ENCODE measurements at places on chromosomes 13 and 19.

DNA sequence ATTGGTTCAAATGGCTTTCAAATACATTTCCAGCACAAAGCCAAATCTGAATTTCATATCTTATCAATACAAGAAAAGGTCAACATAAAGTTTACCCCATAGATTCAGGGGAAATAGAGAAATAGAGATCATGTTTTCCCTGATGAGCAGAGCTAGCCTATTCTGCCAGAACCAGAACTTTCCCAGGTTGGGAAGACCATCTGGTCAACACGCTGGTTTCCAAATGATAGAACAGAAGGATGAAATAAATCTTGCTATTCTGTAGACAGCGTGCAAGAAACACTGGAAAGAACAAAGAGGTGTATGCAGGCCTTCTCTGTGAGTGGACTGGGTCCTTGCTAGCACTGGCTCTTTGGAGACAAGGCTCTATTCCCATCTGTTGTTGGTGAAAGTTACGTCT is 350.6 kb downstream of the NDFIP2 start:
- no peak for DNase-seq

DNA sequence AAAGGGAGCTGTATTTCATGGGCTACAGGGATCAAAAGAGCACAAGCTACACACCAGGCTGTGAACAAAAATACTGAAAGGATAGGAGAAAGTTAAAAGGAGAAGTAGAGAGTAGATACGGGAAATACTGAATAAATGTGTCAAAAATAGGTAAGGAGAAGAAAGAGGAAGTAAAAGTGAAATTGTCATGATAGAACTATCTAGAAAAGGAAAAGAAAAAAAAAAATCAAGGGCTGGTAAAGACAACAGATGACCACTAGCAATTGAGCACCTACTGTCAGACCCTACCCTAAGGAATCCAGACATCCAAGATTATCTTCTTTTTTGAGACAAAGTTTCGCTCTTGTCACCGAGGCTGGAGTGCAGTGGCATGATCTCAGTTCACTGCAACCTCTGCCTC is 4.8 kb downstream of the RUBCNL start:
- DNase-seq: no peak

GRCh38 chr19:5395556-5395955 is 54.9 kb upstream of the PTPRS start:
- no peak for DNase-seq

- DNase-seq: no peak
Measured at GRCh38 chr13:76148926-76149325, 512.8 kb downstream of the LMO7 start.

DNA sequence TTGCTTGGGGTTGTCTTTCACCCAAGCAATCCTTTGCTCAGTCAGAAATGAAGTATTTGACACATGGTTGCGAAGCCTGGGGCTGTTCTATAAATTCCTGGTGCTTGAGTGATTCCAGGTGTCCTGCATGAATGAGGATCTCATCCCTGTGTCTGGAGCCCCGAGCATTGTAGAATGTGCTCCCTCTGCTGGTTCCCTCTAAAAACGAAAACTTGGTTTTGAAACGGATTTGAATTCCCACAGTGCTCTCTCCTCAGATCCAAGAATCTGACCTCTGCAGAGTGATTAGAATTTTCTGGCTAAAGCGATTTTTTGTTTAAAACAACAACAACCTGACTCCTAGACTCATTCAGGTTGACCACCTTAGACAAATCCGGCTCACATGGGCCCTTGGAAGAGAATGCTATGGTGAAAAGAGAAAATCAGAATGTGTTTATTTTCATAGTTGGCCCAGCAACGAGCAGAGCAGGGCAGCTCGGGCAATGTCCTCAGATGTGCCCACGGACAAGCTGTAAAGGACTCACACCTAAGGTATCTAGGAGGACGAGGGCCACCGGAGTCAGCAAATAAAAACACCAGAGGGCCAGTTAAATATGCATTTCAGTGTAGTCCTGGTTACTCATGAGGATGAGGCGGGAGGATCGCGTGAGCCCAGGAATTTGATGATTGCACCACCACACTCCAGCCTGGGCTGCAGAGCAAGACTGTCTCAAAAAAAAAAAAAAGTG is 8.7 kb upstream of the ATP12A start:
- peak; percentile 23 for DNase-seq

DNA sequence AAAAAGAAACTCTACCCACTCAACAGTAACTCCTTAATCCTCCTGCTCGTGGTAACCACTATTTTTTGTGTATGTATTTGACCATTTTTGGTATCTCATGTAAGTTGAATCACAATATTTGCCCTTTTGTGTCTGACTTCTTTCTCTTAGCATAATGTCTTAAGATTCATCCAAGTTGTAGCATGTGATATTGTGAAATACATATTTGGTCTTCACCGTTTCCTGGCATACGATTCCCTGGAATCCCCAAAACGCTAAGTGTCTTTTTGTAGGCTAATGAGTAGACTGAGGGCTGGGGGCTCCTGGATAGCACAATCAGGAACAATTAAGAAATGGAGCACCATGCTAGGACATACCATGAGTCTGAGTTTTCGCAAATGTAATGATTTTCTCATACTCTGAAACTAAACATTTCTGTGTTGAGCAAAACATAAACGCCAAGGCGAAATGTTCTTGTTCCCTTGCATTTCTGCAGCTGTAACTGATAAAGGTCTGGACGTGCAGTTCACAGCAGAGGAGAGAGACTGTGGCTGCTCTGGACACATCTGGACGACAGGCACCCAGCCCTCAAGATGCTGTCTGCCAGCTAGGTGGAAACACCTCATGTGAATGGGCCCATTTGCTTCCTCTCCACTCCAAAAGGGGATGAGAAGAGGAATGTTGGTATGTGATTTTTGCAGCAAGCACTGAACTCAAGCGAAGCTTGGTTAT is 38.4 kb downstream of the BRD4 start:
- DNase-seq: no peak

DNA sequence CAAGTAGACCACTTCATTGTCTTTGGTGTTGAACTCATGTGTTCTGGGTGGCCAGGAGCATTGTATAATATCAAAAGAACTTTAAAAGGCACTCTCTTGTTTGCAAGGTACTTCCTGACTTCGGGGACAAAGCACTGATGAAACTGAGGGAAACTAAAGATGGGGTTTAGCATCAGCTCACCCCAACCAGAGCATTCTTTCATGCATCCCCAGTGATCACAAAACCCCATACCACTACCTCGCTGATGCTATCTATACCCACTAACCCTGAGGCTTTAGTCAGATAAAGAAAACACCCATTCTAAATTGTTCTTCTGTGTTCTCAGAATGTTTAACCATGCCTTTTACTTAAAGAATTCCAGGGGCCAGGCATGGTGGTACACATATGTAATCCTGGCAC is 94.5 kb upstream of the DOCK9 start:
- no peak for DNase-seq

DNA sequence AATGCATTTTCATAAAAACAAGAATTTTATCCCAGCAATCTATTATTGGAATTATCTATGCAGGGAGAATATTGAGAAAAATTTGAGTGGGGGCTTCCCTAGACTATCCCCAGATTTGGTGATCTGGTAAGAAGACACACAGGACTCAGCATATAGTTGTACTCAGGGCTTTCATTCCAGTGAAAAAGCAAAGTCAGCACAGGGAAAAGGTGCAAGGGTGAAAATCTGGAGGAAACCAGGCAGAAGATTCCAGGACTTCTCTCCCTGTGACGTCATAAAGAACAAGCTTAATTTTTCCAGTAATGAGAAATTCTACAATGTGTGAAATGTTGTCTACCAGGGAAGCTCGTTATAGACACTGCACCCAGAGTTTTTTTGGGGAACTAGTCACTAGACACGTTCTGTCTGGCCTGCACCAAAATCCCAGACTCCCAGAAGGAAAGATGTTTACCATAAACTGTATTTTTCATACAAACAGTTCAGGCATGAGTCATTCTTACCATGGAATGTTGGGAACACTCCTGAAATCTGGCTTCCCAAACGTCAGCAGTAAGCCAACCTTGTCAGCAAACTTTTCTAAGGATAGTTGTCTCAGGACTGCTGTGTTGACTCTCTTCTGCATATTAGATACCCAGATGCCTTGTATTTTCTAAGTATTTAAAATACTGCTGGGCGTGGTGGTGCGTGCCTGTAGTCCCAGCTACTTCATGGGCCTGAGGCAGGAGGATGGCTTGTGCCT is 107.4 kb downstream of the DNAJC3 start:
- DNase-seq: no peak

DNA sequence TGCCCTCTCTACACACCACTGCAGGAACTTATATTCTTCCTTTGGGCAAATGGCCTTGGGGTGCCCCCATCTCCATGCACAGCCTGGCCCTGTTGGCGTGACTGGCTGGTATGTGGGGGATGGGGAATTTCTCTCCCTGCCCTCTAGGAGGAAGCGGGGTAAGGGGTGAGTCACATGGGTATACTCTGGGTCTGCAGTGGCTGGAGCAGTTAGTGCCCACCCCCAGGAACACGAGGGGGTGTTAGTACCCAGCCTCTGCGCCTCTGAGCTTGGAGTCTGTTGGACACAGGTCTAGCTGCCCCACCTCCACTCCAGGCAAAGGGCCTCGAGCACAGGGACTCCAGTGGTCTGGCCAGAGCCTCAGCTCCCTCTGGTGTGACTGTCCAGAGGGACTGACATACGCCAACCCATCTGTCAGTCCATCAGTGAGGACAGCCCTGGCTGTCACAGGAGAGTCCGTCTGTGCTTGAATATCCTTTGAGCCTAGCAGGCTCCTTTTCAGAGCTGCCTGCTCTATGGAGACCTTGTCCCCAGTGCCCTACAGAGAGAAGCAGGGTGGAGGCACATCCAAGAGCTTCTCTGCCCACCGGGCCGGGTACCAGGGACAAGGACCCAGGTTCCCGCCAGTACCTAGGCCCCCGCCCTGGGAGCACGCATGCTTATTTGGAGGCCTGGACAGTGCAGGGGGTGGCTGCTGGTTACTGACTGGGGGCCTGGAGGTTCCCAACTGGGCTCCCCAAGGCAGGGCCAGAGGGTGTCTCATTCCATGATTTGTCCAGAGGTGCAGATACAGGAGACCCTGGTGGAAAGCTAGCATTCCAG is 66.6 kb downstream of the CHST8 start:
- no peak for DNase-seq

- peak; percentile 76 for DNase-seq
Measured at GRCh38 chr19:29277102-29277501, 64.2 kb upstream of the UQCRFS1 start.

DNA sequence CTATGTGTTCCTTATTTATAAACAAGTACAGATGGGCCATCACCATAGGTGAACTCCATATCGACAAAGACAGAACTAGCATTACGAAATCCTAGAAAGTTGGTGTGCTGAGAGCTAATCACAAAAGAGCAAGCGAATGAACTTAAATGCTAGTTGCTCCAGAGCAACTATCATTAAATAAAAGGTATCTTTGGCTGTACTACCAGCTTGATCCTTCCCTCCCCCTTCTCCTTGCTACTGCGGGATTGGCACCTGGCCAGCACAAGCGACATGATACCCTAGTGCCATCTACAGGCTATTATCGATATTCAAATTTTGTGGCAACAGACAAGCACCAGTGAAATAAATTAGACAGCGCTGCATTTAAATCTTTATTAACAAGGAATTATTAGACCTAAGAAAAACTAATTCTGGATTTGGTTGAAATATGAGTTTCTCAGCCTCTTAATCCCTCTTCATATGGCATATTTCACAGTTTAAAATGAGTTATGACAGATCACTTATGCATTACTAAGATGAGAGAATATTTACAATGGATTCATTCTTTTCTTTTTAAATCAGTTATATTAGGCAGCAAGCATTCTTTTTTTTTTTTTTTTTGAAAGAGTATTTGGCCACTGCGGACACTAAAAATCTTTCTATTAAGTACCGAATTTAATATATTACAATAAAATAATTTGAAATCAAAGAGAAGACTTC is 5.8 kb downstream of the PCDH9 start:
- DNase-seq: peak; percentile 48

DNA sequence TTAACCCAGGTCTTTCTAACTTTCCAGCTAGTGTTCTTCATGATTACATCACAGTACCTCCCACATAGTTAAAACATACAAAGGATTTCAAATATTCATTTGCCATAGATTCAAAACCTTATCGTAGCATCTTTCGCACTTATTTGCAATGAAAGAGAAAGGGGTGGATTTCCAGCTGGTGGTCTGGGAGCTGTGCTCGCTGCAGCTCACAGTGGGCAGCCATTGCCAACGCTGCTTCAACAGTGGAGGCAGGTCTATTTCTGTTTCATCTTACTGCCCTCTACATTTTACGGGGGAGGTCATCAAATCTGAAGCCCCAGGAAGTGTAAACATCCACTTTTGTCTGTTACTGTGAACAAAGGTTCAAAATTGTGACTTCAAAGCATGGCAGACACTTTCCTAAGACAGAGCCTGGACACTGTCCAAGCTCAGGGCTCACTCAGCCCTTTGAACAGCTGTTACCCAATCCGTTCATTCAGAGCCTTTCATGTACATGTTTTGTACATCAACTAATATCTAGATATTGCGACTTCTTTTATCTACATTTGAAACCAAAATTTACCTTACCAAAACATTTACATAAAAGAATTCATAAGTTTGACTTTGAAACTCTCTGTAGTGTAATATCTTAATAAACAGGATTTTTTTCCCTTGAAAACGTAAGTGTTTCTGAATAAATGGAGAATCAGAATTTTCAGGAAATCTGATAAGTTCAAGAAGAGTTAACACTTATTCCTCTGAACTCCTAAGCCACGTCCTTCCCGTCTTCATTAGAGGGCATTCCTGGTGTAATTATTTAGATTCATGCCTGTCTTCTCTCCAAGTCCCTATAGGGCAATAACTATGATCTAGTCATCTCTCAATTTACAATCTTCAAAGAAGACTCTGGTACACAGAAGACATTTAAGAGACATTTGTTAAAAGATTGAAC is 25.1 kb downstream of the STARD13 start:
- no peak for DNase-seq

DNA sequence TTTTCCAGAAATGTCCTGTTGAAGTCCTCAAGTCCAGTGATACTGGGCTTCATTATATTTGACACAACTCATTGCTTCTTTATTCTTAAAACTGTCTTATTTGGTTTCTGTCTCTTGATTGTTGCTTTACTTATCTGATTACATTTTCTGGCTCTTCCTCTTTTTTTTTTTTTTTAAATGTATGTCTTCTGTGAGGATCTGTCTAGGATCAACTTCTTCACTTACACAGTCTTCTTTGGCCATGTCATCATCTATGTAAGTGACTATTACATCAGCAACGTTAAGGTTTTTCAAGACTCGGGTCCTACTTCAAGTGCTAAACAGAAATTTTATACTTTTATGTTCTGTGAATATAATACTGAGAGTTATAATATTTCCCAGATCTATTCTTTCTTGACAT is 162.1 kb downstream of the PDS5B start:
- no peak for DNase-seq

GRCh38 chr19:34193439-34193838 is 21.1 kb downstream of the LSM14A start:
- no peak for DNase-seq

DNA sequence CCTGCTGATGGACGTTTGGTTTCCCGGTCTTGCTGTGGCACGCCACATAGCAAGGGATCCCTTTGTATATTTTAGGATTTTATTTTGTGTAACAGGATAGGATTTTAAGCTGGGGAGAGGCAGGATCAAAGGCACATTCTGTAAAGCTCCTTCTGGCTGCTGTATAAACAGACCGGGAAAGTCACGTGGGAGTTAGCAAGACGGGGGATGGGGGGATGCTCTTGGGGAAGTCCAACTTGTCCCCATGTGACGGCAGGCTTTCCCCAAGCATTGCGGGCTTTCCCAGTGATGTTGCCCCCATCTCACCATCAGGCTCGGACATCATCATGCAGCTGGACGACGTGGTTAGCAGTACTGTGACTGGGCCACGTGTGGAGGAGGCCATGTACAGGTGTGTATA is 5.8 kb downstream of the QTRT1 start:
- no peak for DNase-seq
